ENCODE measurements at places on chromosomes 16 and 17.
A peak's percentile ranks its signal among the peaks of the same experiment; 100 is the strongest.

DNA sequence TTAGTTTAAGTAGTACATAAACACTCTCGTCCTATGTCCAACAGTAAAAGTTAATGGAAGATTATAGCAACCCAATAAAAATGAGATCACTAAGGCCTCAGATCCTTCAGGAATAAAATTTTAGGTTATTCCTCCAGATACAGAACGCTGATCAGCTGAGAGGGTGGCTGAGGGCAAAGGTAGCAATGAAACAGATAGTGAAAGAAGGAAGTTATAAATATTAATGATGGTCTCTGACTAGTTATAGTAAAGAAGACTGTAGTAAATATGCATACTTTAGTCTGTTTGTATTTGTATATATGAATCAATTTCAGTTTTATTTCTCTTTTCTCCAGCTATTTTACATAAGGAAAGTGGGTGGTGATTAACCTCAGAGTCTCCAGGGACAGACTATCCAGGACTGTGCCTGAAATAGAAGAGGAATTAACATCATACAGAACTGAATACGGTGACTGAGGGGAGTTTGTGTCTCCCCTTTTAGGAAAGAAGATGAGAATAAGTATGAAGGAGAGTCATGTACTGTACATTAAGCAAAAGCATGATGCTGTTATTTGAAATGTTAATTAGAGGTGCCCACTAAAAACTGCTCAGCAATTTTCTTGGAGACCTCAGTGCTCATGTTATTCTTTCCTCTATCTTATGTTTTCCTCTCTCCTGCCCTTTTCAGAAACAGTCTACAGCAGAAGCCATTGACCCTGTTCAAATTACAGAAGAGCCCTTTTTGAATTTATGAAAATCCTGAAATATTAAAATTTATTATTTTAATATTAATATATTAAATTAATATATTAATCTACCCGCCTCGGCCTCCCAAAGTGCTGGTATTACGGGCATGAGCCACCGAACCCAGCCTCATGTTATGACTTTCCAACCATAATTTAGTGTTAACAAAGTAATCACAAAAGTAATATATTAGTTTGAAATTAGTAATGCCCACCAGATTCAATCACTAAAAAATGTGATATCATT, 36.5 kb upstream of the DHRS7B start:
- DNase-seq, result no peak

GRCh38 chr16:66131156-66131807, 235.2 kb upstream of the CDH5 start:
- no peak for DNase-seq

DNA sequence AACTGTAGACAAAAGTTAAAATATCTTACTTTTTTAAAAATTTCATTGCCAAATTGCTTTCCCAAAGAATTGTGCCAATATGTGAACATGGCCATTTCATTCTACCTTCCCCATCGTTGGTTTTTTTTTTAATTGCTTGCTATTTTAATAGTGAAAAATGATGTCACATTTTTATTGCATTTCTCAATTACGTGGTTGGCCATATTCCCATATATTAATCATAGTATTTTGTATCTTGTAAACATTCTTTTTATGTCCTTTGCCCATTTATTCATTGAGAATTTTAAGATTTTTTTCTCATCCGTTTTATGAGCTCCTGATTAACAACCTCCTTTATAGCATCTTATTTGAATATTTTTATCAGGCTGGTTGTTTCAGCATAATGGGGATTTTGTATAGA, 7.2 kb downstream of the OMG start:
- DNase-seq, result no peak

DNA sequence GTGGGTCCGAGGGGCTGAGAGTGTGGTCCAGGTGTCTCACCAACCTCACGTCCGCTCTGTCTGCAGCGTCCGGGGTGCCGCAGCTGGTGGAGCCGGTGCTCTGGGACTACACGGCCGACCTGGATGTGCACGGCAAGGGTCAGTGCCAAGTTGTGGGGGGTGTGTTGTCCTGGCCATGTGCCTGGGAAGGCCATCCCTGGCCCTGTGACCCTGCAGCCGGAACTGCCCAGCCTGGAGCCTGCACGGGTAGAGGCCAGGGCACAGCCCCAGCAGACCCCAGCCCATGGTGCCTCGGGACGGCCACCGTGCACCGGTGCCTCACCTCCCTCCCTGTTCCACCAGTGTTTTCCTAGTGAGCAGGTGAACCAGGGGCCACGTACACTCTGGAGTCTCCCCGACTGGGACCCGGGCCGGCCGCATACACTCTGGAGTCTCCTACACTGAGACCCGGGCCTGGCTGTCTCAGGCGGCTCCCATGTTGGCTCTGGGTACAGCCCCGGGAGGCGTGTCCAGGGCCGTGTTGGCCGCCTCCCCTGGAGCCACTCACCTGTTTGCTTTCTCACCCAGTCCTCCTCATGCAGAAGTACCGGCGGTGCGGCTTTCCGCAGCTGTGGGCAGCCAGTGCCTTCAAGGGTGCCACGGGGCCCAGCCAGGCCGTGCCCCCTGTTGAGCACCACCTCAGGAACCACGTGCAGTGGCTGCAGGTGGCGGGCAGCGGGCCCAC, 13.8 kb downstream of the CYBC1 start:
- no peak for DNase-seq

GRCh38 chr16:89922477-89922883, 662 bp upstream of the TUBB3 start:
- DNase-seq, result no peak

- no peak for DNase-seq
Measured at GRCh38 chr17:40778461-40778860, 3.9 kb downstream of the KRT27 start.

DNA sequence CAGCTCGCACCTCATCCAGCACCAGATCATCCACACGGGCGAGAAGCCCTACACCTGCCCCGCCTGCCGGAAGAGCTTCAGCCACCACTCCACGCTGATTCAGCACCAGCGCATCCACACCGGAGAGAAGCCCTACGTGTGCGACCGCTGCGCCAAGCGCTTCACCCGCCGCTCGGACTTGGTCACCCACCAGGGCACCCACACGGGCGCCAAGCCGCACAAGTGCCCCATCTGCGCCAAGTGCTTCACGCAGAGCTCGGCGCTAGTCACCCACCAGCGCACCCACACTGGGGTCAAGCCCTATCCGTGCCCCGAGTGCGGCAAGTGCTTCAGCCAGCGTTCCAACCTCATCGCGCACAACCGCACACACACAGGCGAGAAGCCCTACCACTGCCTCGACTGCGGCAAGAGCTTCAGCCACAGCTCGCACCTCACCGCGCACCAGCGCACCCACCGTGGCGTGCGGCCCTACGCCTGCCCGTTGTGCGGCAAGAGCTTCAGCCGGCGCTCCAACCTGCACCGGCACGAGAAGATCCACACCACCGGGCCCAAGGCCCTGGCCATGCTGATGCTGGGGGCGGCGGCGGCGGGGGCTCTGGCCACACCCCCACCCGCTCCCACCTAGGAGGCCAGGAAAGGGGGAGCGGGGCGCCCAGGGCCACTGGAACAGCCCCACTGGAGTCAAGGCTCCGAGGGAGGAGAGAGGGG, 7.5 kb downstream of the ZNF205 start:
- no peak for DNase-seq

DNA sequence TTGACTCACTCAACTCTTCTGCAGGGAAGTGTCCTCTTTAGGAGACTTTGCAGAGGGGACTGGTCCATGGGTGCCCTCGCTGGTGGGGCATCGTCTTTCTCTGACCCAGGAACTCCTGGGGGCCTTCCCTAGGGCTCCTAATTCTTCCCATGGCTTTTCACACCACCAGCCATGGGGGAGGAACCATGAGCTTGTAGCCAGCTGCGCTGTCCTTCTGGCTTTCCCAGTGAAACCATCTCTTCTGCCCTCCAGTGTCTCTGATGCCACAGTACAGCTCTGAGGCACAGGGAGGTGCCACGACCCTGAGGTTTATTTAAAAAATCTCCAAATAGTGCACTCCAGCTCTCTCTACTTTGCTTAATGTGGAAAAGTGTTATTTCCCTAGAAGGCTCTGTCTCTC, 78.6 kb downstream of the SDR42E1 start:
- no peak for DNase-seq

- no peak for DNase-seq
Measured at GRCh38 chr17:68909066-68909465, 46.1 kb downstream of the ABCA8 start.

DNA sequence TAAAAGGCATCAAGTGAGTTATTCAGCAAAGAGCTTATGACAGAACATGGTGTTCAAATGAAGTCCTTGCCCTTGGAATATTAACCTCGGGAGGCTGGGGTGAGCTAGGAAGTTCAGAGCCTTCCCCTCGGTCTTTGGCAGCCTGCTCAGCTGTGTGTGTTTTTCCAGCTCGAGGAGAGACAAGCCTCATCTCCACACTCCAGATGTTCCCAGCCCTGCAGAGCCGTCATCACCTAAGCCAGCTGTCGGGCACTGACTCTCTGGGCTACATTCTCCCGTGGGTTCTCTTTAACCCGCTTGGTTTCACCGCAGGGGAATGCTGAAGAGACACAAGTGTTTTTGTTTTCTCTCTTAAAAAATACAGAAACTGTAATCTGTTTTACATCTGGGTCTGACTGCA, 47.1 kb downstream of the IRX3 start:
- no peak for DNase-seq

DNA sequence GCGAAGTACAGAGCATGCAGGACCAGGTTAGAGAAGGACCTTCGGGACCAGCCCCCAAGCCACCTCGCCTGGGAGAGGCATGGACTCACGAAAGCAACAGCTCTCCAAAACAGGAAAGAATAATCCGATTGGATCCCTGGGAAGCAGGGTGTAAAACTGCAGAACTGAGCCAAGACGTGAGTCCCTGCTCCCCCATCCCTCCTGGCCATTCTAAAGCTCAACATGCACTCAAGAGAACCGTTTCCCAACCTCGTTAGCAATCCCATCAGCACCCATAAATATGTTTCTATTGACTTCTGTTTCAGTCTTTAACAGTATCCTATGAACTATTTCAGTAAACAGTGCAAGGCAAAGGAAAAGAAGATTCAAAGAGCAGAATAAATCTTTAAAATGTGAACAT, 167.0 kb downstream of the COPRS start:
- no peak for DNase-seq

DNA sequence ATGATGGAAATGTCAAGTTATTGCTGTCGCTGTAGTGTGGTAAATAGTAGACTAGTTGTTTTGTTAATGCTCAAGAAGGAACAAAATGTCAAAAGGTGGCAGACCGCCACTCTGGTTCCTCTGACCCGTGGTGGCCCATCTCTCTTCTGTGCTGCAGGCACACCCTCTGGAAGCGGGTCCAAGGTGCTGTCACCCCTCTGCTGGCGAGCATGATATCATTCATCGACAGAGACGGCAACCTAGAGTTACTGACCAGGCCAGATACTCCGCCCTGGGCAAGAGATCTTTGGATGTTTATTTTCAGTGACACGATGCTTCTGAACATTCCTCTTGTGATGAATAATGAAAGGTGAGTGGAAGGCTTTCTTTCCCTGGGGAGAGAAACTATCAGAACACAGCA, 56.8 kb upstream of the ENDOV start:
- DNase-seq, result no peak

DNA sequence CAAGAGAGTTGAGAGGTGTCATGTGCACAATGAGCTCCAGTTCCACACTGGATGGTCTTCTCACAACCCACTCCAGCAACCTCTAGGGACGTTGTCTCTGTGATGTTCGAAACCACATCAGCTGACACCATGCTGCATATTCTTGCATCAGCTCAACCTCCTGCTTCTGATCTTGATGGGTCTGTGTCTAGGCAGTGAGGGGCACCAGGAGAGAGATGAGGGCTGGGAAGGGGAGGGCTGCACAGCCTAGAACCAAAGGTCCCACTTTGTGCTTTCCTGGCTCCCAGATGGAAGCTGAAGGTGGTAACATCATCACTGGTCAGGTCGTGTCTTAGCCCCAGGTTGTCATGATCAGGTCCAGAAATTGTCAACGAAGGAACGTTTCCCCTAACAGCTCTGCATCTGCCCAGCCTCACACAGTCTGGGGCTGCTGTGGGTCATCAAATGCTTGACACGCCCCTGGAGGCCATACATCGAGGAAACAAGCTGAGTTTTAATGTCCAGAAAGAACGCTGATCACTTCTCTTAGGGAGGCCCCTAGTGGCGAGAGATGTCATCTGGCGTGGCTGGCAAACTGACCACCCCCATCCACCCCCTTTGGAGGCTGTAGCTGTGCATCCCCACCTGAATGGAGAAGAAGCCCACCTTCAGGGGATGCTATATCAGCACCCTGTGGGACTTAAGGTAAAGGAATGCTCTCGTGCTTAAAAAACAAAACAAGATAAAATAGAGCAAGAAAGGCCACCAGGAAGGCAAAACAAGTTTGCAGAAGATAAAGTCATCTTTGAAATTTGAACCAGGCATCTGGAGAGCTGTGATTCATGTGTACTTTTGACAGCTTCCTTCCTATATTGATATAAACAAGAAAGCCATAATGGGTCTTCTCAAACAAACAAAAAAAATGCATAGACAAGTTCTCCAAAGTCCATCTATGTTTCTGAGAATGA, 58.3 kb downstream of the WIPI1 start:
- no peak for DNase-seq

GRCh38 chr17:49939318-49939717, 29.7 kb upstream of the DLX4 start:
- no peak for DNase-seq

DNA sequence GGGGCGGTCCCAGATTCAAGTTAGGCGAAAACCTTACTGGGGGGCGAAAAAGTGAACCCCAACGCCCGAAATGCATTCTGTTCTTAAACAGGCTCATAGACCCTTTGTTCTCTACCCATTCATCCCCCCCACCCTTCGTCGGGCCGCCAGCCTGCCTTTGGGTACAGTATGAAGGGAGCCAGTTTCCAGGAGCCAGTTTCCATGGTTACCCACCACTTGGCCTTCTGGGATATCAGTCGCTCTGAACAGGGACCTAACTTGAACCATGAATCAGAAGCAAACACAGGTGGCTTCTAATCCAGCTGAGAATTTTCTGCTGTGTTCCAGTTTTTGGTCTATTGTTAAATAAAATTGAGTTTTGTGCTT, 532 bp downstream of the DHX40 start:
- peak; percentile 5 for DNase-seq

DNA sequence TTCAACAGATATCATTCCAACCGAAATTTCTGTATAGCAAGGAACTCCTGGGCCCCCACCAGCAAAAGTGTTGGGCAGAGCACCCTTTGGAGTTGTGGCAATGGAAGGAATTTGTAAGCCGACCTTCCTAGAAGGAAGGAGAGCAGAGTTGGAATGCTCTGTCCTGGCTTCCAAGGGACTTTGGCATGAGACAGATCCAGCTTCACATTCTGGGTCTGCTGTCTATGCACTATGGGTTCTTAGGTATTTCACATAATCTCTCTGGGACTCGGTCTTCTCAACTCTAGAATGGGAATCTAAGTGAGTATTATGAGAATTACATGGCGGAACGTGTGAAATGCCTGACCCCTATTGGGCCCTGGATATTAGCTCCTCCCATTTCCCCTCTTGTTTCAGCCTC, 63.2 kb upstream of the MARCHF10 start:
- DNase-seq, result no peak

- DNase-seq, result no peak
Measured at GRCh38 chr17:607361-608147, 107.1 kb downstream of the VPS53 start.

DNA sequence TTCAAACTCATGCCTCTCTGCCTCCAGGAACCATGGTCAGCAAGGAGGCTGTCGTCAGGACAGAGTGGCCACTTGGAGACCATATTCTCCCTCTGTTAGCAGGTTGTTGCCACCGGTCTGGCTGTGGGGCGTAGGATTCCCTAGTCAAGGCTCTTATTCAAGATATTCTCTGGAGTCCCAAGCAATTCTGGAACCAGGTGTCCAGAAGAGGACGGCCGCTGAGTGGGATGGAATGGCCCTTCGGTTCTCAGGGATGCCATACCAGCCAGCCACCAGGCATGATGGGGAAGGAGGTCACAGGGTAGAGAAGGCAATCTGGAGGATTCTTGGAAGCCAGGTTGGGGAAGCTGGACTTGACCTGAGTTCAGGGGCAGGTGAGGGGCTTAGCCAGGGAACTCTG, 173.5 kb downstream of the GSG1L start:
- no peak for DNase-seq

All from activated CD4-positive, CD25-positive, alpha-beta regulatory T cell (primary cell).